ENCODE measurements at places on chromosomes 16 and 17.
A peak's percentile ranks its signal among the peaks of the same experiment; 100 is the strongest.

- no peak for DNase-seq
Observed at GRCh38 chr17:50719924-50720794, 756 bp downstream of the LUC7L3 start.

DNA sequence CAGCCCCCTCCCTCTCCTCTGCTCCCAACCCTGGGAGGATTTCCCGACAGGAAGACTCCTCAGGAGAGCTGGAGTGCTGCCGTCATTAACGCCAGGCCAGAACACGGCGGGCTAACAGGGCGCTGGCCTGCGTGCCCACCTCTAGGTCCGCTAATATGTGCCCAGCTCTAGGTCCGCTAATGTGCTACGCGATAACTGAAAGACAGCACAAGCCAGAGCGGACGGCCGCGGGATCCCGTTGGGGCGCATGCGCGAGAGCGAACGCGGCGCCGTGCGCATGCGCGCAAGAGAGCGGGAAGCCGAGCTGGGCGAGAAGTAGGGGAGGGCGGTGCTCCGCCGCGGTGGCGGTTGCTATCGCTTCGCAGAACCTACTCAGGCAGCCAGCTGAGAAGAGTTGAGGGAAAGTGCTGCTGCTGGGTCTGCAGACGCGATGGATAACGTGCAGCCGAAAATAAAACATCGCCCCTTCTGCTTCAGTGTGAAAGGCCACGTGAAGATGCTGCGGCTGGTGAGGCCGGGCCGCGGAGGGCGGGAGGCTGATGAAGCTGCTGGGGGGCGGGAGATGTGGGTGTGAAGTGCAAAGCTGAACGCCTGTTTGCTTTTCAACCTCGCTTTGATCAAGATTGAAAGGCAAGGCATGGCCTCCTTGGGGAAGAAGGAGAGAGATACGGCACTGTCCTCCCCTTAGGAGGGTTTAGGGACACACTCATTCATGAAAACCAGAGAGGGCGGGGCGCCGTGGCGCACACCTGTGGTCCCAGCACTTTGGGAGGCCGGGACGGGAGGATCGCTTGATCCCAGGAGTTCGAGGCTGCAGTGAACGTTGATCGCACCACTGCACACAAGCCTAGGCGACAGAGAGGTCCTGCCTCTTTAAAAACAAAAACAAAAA lies at the start of gene CKLF:
TSS of gene CKLF (plus strand) at position 291 of the 892 bp plus-strand sequence. CDS start at position 431, 140 bp downstream.
- DNase-seq, result peak; percentile 67

- DNase-seq, result no peak
Observed at GRCh38 chr16:48498769-48499631, 111.0 kb downstream of the N4BP1 start.

- no peak for DNase-seq
Observed at GRCh38 chr16:10314317-10314716, 71.5 kb upstream of the ATF7IP2 start.

- no peak for DNase-seq
Observed at GRCh38 chr17:4405699-4406098, 28.0 kb upstream of the SPNS3 start.

DNA sequence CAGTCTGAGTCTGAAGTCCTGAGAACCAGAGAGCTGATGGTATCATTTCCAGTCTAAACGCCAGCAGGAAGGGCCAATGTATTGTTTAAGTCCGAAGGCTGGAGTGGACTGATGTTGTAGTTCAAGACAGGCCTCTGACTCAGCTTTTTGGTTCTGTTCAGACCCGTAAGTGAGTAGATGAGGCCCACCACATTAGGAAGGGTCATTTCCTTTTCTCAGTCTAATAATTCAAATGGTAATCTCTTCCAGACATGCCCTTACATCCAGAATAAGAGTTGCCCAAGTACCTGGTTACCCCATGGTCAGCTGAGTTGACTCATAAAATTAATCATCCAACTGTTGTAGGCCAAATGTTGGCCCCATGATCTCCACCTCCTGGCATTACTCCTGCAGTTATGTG lies 442.6 kb upstream of the HSBP1 start:
- DNase-seq, result no peak

GRCh38 chr17:1783834-1784611 lies 22.2 kb downstream of the SERPINF1 start:
- no peak for DNase-seq

GRCh38 chr16:12201866-12202265 lies 225.3 kb downstream of the SNX29 start:
- no peak for DNase-seq

- no peak for DNase-seq
Observed at GRCh38 chr17:49746791-49747490, 17.0 kb downstream of the FAM117A start.

- no peak for DNase-seq
Observed at GRCh38 chr16:52404546-52404945, 142.4 kb downstream of the TOX3 start.

DNA sequence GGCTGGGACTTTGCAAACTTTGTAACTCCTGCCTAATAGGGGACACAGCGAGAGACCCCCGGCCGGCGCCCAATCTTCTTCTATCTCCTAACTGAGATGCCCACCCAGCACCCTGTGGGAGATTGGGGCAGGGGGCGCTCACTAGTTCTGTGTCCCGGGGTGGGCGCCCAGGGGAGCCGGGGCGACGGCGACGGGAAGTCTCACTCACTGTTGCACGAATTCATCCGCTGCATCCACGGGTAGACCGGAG lies 3.9 kb upstream of the HOXB5 start:
- no peak for DNase-seq

DNA sequence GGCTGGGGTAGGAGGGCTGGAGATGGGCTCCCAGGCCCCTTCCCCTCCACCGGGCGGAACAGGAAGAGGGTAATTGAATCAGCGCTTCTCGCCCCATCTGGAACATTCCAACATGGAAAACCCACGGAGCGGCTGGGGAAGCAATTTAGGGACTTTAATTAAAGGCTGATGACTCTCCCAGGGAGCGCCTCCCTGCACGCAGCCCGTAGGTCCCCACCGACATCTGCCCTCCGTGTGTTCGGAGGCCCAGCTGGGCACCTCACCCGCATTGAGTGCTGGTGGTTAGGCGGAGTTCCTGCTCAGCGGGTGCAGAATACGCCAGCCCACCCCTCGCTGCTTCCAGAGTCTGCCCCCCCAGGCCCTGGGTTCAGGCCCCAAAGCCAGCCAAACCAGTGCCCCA lies 10.0 kb downstream of the HS3ST6 start:
- no peak for DNase-seq

DNA sequence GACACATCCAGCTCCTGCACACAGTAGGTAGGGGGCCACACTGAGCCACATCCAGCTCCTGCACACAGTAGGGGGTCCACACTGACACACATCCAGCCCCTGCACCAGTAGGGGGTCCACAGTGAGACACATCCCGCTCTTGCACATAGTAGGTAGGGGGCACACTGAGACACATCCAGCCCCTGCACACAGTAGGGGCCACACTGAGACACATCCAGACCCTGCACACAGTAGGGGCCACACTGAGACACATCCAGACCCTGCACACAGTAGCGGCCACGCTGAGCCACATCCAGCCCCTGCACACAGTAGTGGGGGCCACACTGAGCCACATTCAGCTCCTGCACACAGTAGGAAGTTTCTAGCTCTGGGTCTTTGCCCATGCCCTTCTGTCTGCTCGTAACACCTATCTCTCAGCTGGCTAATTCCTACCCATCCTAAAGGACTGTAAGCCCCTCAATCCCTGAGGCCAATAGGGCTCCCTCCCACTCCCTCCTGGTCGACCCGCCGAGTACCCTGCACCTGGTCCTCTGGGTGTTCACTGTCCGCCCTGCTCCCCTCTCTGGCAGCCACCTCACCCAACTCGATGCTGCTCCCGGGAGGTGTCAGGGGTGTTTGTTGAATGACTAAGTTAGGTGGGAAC lies 9.4 kb upstream of the ATP2A3 start:
- no peak for DNase-seq

DNA sequence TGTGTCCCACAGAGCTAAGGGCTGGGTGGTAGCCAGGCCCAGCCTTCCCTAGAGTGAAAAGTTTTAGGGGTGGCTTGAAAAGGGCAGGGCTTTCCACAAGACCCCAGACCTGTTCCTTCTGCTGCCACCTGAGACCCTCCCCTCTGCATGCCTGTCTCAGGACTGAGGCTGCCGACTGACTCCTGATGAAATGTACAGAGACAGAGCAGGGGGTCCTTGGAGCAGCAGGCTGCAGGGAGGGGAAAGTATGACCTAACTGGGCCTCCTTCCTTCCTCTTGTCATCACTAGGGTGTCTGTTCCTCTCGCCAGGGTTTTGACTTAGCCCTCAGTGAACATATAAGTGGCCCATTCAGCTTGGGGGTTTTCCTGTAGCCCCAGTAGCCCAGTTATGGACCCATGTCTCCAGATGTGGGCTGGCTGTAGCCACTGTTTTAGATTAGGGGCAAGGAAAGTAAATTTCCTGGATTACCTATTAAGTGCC lies 14.9 kb upstream of the NFATC3 start:
- DNase-seq, result no peak

DNA sequence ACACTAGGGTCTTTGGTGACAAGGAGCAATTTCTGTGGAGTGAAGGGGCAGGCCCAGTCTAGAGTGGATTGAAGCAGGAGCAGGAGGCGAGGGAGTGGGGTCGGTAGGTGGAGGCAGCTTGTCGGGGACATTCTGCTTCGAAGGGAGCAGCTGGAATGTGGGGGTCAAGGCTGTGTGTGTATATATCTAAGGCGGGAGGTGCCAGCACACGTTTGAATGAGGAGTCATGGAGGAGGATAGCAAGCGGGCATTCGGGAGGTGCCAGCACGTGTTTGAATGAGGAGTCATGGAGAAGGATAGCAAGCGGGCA lies 17.7 kb downstream of the NT5M start:
- no peak for DNase-seq

DNA sequence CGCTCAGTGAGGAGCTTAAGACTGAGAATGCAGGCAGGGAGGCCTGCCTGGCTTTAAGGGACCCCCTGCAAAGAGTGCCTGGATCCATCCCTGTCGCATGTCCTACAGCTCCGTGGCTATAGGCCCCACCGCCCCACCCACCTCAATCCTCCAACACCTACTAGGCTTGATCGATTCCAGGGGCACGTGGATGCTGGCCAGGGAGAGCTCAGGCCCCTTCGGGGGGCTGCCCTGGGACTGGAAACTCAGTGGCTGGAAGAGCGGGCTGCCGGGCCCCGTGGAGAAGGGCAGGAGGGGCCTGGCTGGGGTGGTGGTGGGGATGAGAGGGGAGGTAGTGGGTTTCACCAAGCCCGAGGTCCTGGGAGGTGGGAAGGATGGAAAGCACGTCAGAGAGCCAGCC lies 22.2 kb downstream of the GGA3 start:
- no peak for DNase-seq

All from NCI-H2029 (cell line).